ENCODE measurements at places on chromosomes 3 and 15. TPM values are rescaled to one million over a fixed set of nuclear protein-coding genes. Genes with fewer than 3 reads are reported as not detected.

- no peak for DNase-seq
Measured at GRCh38 chr3:183487896-183488295, 59.5 kb upstream of the MCF2L2 start.

DNA sequence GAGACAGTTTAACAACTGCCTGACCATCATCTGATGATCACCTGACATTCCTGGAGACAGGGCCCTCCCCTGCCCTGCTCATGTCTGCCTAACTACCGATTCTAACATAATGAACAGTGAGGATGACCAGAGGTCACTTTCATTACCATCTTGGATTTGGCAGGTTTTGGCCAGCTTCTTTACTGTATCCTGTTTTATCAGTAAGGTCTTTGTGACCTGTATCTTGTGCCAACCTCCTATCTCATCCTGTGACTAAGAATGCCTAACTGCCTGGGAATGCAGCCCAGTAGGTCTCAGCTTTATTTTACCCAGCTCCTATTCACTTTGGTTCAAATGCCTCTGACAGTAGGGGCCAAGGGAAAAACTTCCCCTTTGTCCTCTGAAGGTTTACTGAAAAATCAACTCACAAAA is 40.2 kb downstream of the METTL6 start:
- no peak for DNase-seq

DNA sequence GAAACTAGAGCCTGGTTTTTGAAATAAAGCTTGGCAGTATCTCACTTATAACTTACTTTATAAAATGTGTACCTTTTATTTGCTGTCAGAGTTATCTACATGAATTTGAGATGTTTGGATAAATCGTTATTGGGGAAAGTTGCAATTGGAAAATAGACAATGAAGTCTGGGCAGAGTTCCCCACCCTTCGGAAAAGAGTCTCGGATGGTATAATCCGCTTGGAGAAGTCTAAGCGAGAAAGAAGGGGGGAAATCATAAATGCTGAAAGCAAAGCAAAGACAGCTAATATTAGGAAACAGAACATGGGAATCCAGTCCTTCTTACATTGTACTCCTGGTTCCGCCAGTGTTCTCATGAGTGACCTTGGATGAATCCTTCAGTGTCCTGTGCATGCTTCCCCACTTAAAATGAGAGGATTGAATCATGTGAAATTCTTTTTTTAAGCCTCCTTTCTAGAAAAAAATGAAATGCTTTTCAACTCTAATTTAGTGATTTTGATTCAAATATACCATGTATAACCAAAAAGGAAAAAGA is 162.4 kb downstream of the ATG7 start:
- no peak for DNase-seq

- DNase-seq = no peak
Measured at GRCh38 chr3:196694941-196695848, 16.9 kb downstream of the CEP19 start.

GRCh38 chr3:59064728-59065127 is 14.9 kb upstream of the CFAP20DC start:
- no peak for DNase-seq

DNA sequence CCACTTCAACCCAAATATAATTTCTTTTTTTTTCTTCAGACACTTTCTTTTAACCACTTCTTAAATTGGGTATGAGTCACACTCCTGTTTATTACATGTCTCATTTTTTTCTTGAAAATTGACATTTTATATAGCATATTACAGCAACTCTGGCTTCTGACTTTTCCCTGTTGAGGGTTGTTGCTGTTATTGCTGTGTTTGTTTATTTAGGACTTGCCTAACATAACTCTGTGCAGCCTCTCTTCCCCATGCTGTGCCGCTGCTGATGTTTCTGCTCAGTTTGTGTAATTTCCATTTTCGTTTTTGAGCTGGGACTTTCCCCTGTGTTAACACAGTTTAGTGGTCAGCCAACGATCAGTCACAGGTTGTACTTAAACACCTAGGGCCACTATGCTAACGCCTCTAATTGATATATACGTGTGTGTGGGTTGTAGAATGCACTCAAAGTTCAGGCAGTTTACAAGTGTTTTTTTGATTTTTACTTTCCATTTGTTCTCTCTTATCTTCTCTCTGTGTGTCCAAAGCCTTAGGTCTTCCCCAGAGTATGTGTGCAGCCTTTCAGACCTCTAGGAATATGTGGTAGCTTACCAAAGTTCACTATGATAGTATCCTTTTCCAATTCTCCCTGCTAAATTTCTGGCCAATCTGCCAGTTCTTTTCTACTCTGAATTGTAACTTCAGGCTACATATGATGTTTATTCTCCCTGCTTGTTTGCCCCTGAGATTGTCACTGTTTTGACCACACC is 337.2 kb downstream of the ZBTB20 start:
- DNase-seq = no peak

DNA sequence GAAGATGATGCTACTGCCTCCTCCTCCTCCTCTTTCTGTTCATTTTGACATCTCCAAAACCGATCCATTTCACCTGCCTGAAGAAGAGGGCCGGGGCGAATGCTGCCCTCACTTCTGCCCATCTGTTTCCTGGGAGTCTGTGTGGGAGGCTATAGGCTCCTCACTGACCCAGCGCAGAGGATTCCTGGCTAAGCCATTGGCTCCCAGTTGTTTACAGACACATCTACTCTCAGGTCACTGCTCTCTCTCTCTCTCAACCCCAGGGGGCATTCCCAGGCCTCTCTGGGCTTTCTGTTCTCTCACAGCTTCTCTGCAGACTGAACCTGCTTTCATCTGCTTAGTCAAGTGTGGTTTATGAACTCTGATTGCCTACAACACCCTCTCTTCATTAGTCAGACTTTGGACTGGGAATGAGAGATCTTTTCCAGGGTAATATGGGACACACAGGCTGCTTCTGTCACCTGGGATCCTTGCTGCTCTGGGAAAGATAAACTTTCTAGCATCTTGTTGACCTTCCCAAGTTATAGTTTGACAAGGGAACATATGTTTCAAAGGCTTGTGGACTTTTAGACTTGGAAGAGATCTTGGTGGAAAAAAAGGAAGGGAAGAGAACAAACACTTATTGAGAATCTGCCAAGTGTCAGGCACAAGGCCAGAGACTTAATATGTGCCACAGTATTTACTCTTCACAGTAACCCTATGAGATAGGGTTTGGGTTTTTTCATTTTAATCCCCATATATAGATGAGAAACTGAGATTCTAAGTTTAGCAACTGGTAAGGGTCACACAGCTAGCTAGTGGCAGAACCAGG is 30.2 kb upstream of the USP3 start:
- DNase-seq = no peak

- no peak for DNase-seq
Measured at GRCh38 chr15:91517491-91518200, 335.9 kb upstream of the SLCO3A1 start.

- no peak for DNase-seq
Measured at GRCh38 chr3:152927131-152927530, 92.2 kb downstream of the P2RY1 start.

DNA sequence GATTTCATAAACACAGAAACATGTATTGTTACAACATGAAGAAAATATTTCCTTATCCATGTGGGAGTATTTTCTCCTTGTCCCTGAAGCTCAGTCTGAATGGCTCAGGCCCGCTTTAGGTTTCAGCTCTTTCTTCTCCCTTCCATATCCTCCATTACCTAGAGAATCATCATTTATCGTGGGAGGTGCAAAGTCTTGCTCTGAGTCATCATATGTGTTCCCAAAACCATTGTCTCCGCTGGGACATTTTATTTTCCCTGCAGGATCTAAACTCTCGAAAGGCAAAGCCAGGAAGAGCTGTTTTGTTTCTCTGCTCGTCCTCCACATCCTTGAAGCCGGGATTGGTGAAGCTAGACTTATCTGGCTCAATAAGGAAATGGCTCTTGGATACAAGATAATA is 571.2 kb downstream of the EDEM1 start:
- no peak for DNase-seq

Gene ACOX2
- total RNA-seq = not detected

Gene ZNF592
- total RNA-seq = 22.7 TPM

Gene SMAD6
- 0.20 TPM for total RNA-seq

DNA sequence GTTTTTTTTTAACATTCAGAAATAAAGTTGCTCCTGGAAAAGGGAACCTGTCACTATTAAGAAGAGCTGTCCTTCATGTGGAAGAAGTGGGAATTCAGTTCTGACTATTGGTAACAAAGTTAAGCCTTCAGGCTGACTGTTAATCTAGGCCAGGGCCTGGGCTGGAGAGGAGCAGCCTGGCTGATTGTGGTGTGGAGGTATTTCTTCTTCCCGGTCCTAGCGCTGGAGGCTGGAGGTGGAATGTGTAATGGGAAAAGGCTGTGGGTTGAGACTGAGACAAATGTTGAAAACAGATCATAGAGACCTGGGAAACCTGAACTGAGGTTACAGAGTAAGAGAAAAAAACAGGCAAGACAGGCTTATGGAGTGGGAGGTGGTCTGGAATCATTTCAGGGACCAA is 23.8 kb upstream of the SH3BP5 start:
- no peak for DNase-seq

DNA sequence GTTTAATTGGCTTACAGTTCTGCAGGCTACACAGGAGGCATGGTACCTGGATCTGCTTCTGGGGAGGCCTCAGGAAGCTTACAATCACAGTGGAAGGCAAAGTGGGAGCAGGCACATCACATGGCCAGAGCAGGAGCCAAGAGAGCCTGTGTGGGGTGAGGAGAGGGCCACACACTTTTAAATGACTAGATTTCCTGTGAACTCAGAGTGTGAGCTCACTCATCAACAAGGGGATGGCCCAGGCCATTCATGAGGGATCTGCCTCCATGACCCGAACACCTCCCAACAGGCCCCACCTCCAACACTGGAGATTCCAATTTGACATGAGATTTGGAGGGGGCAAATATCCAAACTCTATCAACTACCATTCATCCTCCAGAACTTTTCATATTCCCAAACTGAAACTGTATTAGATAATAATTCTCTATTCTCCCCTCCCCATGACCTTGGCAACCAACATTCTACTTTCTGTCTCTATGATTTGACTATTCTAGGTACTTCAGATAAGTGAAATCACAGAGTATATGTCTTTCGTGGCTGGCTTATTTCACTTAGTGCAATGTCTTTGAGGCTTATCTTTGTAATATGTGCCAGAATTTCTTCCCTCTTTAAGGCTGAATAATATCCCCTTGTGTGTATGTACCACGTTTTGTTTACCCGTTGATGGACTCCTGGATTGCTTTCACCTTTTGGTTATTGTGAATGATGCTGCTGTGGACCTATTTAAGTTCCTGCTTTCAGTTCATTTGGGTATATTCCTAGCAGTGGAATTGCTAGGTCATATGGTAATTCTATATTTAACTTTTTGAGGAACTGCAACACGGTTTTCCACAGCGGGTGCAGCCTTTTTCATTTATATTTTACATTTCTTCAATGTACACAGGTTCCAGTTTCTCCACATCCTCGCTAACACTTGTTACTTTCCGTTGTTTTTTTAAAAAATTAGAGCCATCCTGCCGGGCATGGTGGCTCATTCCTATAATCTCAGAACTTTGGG is 43.8 kb downstream of the TKT start:
- no peak for DNase-seq

- peak; percentile 13 for DNase-seq
Measured at GRCh38 chr3:193872265-193872753, 263.6 kb upstream of the HES1 start.

Gene FSIP1
- 1.1 TPM for total RNA-seq

DNA sequence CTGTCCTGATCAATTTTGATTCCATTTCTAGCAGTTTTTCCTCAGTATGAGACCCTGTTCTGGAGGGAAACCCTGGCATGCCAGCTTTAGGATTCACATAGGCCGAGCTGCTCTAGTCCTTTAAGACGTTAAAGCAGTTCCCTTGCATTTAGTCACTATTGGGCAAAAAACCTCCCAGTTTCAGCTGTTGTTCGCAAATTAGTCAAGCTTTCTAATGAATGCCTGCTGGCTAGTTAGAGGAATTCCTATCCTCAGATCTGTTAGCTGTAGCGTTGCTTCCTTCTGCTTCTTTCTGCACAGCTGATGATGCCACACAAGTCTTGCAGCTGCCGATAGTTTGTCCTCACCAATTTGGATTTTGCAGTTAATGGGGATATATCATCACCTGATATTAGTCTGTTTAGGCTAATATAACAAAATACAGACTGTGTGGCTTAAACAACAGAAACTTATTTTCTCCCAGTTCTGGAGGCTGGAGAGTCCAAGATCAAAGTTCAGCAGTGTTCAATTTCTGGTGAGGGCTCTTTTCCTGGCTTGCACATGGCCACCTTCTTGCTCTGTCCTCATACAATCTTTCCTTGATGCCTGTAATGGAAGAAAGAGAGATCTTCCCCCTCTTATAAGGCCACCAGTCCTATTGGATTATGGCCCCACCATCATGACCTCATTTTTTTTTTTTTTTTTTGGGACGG is 7.5 kb upstream of the UBL7 start:
- DNase-seq = no peak

Gene CLDN18
- not detected for total RNA-seq

- DNase-seq = no peak
Measured at GRCh38 chr3:189621948-189622603, 9.1 kb upstream of the TP63 start.

DNA sequence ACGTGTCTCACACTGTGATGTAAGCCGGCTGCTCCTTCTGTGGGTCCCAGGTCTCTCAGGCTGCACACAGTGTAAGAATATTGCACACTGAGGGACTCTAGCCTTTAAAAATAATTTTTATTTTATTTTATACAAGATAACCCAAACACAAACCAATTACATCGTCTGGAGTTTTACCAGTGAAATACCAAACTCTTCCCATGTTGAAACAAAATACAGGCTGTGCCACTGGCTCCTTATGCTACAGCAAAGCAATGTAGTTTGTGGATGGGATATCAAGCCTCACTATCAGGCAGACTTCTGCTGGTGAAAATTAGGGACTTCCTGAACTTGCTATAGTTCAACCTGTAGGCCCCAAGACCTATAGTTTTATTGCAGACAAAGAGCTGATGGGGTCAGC is 311.3 kb upstream of the SLCO3A1 start:
- no peak for DNase-seq

Gene ANKRD63
- total RNA-seq = not detected

Gene SERINC4
- total RNA-seq = 0.61 TPM

DNA sequence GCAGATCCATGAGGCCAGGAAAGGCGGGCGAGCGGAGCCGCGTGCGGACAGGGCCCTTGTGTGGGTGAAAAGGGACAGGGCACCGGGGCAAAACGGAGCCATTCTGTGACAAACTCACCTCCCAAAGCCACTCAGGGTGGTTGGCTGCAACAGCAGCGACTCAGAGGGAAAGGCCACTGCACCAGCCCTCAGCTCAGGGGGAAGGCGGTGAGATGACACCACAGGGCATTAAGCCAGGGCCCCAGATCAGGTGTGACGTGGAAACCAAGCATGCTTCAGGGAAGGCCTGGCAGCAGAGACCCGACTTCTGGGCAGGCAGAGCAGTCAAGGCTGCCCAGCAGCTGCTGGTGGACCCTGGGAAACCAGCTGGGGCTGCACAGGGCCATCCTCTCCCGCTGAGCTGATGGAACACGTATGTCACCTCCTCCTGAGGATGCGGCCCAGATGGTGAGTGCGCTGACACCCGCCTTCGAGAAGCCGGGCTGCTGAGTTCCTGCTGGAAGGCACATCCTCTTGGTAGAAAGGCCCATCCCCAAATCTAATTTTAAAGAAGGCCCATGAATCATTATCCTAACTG is 82.3 kb downstream of the CHSY1 start:
- DNase-seq = no peak

- no peak for DNase-seq
Measured at GRCh38 chr3:161800985-161801559, 304.5 kb downstream of the OTOL1 start.

Gene SI
- not detected for total RNA-seq

Gene DUOXA2
- not detected for total RNA-seq

Measured in activated naive CD4-positive, alpha-beta T cell treated with anti-CD3 and anti-CD28 coated beads, Interleukin-2, amount 50 U/mL, for 72 hours (primary cell).